ENCODE measurements at places on chromosomes 12 and 14.
A peak's percentile ranks its signal among the peaks of the same experiment; 100 is the strongest.

DNA sequence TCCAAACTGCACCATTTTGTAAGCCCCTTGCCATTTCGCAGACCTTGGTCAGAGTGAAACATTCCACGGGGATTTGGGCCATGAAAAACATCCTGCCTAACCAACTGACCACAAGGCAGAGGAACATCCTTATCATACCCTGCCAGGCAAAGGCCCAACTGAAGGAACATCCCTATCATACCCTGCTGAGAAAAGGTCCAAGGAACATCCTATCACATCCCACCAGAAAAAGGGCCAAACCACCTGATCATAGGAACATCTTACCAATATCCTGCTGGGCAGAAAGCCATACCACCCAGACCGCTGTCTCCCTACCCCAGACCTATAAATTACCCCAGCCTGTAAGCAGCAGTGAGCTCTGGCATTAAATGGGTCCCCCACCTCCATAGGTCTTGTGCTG lies 19.4 kb upstream of the LRRC9 start:
- no peak for DNase-seq
- no peak overlapping the region for H3K4me3 ChIP-seq
- H3K36me3 ChIP-seq: no peaks in the 10 kb centered on the region
- no peaks in the 10 kb centered on the region for H3K27me3 ChIP-seq

DNA sequence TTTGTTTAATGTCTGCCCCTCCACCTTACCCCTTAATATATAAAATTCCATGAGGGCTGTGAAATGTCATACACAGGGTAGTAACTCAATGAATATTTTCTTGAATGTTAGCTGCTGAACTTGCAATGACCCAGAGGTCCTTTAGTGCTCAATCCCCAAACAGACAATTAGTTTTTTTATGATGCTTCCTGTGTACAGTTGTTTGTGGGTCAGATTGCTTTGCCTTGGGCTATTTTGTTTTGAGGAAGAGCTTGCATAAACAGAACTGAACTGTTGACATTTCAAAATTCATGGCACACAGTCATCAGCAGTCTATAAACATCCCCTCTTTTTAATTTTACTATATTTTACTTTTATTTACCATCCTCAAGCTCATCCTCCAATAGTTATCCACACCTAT lies 820.5 kb upstream of the SEL1L start:
- H3K4me3 ChIP-seq: no peak overlapping the region
- no peak overlapping the region for H3K27ac ChIP-seq
- no peak for DNase-seq
- no peaks in the 10 kb centered on the region for H3K27me3 ChIP-seq

DNA sequence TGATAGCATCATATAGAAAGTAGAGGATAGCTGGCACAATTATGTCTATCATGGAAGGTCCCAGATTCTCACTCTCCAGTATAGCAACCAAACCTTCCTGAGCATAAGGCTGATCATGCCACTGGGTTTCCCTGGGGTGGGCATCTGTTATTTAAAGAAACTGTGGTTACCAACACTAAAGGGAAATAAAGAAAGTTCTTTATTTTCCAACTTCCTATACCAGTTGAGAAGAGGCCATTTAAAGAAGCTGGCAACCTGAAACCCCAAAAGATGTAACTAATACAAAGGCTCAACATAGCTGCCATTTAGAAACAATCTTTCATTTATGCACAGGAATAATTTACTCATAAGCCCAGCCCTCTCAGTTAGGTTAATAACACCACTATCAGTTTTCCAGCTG lies 3.1 kb downstream of the BCAT1 start:
- H3K27ac ChIP-seq: no peak overlapping the region
- no peaks in the 10 kb centered on the region for H3K4me1 ChIP-seq
- H3K27me3 ChIP-seq: peaks cover 9% of the 10 kb centered on the region
- no peaks in the 10 kb centered on the region for H3K36me3 ChIP-seq
- no peak overlapping the region for H3K4me3 ChIP-seq

- no peaks in the 10 kb centered on the region for H3K27me3 ChIP-seq
- H3K27ac ChIP-seq: no peak overlapping the region
- H3K4me3 ChIP-seq: no peak overlapping the region
- H3K36me3 ChIP-seq: no peaks in the 10 kb centered on the region
- DNase-seq: no peak
- no peaks in the 10 kb centered on the region for H3K4me1 ChIP-seq
Measured at GRCh38 chr12:15702276-15702675, 86.9 kb downstream of the EPS8 start.

GRCh38 chr12:47860873-47861272 lies 41.2 kb upstream of the HDAC7 start:
- DNase-seq: no peak
- H3K27me3 ChIP-seq: no peaks in the 10 kb centered on the region
- no peaks in the 10 kb centered on the region for H3K36me3 ChIP-seq
- H3K4me3 ChIP-seq: no peak overlapping the region

- H3K36me3 ChIP-seq: no peaks in the 10 kb centered on the region
- H3K4me1 ChIP-seq: peaks cover 13% of the 10 kb centered on the region
- no peak for DNase-seq
- no peaks in the 10 kb centered on the region for H3K27me3 ChIP-seq
- no peak overlapping the region for H3K27ac ChIP-seq
Measured at GRCh38 chr14:76773188-76773885, 12.1 kb downstream of the VASH1 start.

DNA sequence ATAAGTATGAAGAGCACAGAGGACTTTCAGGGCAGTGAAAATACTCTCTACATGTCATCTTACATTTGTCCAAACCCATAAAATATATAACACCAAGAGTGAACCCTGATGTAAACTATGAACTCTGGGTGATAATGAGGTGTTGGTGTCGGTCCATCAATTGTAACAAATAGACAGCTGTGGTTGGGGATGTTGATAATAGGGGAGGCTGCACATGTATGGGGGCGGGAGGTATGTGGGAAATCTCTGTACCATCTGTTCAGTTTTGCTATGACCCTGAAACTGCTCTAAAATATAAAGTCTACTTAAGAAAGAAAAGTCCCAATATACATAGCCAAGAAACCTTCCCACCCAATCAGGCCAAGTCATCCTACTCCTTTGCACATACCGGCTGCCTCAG lies 88.5 kb downstream of the GPR135 start:
- H3K27me3 ChIP-seq: no peaks in the 10 kb centered on the region
- no peaks in the 10 kb centered on the region for H3K4me1 ChIP-seq
- DNase-seq: no peak
- H3K27ac ChIP-seq: no peak overlapping the region
- H3K36me3 ChIP-seq: no peaks in the 10 kb centered on the region

GRCh38 chr14:51609955-51610283 lies 41.8 kb upstream of the FRMD6 start:
- no peak overlapping the region for H3K27ac ChIP-seq
- H3K27me3 ChIP-seq: no peaks in the 10 kb centered on the region
- DNase-seq: no peak
- H3K4me3 ChIP-seq: no peak overlapping the region
- no peaks in the 10 kb centered on the region for H3K4me1 ChIP-seq

DNA sequence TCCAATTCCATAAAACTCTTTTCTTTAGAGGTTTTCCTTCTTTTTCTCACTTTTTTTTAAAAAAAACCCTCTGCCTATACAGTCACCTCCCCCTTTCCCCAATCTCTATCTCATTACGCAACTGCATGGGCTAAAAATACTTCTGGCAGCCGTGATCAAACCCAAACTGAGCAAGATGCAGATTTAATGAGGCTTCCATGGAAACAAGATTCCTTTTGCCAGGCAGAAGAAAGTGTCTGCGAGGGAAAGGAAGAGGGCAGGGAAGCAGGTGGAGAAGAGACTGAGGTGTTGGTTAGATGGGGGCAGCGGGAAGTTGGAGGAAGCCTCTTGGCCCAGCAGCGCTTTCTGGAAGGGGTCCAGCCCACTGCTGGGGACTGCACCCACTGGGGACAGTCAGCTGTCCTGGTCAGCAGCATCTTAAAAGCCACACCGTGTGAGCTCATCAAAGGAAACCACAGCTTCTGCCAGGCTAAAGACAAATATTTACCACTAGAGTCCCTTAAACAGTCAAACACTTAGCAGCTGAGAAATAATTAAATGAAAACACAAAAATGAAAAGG lies 90.4 kb downstream of the SLC8A3 start:
- no peaks in the 10 kb centered on the region for H3K36me3 ChIP-seq
- H3K27ac ChIP-seq: no peak overlapping the region

- no peak overlapping the region for H3K4me3 ChIP-seq
- H3K36me3 ChIP-seq: no peaks in the 10 kb centered on the region
- H3K27me3 ChIP-seq: no peaks in the 10 kb centered on the region
- no peaks in the 10 kb centered on the region for H3K4me1 ChIP-seq
- no peak for DNase-seq
- H3K27ac ChIP-seq: no peak overlapping the region
Measured at GRCh38 chr14:33273978-33274377, 335.3 kb downstream of the NPAS3 start.

GRCh38 chr14:69610874-69611171 lies 573 bp upstream of the SUSD6 start:
- no peaks in the 10 kb centered on the region for H3K27me3 ChIP-seq
- H3K4me1 ChIP-seq: peaks cover 27% of the 10 kb centered on the region
- H3K36me3 ChIP-seq: no peaks in the 10 kb centered on the region
- DNase-seq: no peak
- H3K27ac ChIP-seq: peak overlapping the region; percentile 72

GRCh38 chr12:49953151-49953550 lies 2.6 kb downstream of the AQP2 start:
- no peak overlapping the region for H3K4me3 ChIP-seq
- DNase-seq: no peak
- no peak overlapping the region for H3K27ac ChIP-seq
- no peaks in the 10 kb centered on the region for H3K36me3 ChIP-seq
- no peaks in the 10 kb centered on the region for H3K4me1 ChIP-seq
- H3K27me3 ChIP-seq: peaks cover 20% of the 10 kb centered on the region

GRCh38 chr12:3164454-3165077 lies 87.4 kb downstream of the TSPAN9 start:
- no peak overlapping the region for H3K27ac ChIP-seq
- no peaks in the 10 kb centered on the region for H3K36me3 ChIP-seq
- no peaks in the 10 kb centered on the region for H3K27me3 ChIP-seq
- H3K4me3 ChIP-seq: no peak overlapping the region

DNA sequence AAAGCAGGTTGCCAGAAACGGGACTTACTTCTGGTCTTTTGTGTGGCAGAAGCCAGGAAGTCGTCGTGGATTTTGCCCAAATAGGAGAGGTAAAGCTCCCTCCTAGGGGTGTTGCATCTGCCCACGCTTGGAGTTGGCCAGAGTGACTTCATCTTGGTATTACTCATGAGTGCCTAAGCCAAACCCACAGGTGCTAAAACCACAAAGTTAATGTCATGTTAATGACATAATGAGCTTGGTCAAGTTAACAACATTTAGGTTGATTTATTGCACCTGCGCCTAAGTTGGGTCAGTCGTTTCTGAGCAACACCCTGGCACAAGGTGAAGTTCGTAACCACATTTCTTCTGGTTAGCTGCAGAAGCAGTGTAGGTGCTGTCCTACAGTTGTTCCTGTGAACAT lies 225.2 kb downstream of the FUT8 start:
- no peak overlapping the region for H3K27ac ChIP-seq
- no peaks in the 10 kb centered on the region for H3K36me3 ChIP-seq
- no peak overlapping the region for H3K4me3 ChIP-seq
- no peak for DNase-seq
- peaks cover 5% of the 10 kb centered on the region for H3K4me1 ChIP-seq

DNA sequence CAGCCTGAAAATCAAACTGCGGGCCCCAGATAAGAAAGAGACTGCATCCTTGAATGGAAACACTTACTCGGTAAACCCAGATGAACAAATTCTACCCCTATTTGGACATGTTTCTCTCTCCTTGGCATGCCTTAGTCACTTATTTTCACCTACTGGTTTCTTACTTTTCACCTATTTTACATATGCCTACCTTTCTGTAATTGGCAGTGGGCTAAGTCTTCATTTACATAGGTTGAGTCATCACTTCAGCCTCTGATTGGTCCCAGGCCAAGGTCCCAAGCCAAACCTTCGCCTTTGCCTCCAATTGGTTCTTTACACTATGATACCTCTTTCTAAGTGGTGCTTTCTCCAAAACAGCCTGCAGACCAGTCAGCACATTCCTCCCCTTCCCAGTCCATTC lies 111.3 kb downstream of the DYRK2 start:
- no peaks in the 10 kb centered on the region for H3K27me3 ChIP-seq
- H3K27ac ChIP-seq: no peak overlapping the region
- no peak overlapping the region for H3K4me3 ChIP-seq
- no peak for DNase-seq
- H3K4me1 ChIP-seq: no peaks in the 10 kb centered on the region

DNA sequence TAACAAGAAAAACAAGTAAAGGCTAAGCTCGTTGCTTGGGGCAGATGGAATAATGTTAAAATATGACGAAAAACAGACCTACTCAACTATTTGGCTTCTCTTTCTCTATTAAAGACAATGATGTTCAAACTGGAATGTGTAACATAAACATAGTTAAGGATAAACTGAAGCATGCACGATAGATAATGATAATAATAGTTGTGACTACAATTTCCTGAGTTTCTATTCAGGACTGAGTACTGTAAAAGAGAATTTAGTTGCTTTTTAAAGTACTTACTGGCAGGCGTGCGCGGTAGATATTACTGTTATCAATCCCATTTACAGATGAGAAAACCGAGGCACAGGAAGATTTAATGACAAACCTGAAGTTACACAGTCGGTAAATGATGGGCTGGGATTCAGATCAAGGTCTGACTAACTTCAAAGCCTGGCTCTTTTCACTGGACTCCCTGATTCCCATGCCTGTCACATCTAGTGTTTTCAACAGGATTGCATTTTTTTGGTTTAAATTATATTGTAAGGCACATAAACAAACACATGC lies 103.0 kb downstream of the CRADD start:
- no peak overlapping the region for H3K27ac ChIP-seq
- no peaks in the 10 kb centered on the region for H3K27me3 ChIP-seq
- H3K4me3 ChIP-seq: no peak overlapping the region
- H3K36me3 ChIP-seq: no peaks in the 10 kb centered on the region

DNA sequence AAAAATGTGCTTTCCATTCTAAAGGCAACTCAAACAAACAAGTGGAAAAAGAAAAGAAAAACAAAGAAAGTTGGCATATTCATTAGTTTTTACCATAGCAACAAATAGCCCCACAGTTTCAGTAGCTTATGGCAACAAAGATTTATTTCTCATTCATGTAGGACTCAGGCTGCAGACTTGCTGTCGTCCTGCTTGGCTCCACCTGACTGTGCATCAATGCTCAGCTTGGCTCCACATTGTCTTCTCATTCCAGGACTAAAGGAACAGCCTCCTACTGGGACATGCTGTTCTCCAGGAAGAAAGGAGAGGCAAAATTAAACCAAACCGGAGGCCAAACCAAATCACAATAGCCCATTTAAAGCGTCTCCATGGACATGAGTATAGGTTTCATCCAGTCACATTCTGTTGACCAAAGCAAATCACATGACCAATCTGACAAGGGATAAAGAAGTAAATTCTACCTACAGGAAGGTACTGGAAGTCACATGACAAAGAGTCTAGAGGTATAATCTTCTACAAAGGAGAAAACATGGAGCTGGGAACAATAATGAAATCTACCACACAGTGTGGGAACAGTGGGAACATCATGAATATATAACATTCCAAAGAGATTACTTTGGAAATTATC lies 222.5 kb downstream of the PIK3C2G start:
- H3K4me3 ChIP-seq: no peak overlapping the region
- H3K36me3 ChIP-seq: no peaks in the 10 kb centered on the region
- no peaks in the 10 kb centered on the region for H3K27me3 ChIP-seq
- no peaks in the 10 kb centered on the region for H3K4me1 ChIP-seq

GRCh38 chr14:26304056-26304455 lies 293.8 kb downstream of the NOVA1 start:
- no peaks in the 10 kb centered on the region for H3K4me1 ChIP-seq
- H3K4me3 ChIP-seq: no peak overlapping the region
- no peaks in the 10 kb centered on the region for H3K36me3 ChIP-seq
- H3K27me3 ChIP-seq: no peaks in the 10 kb centered on the region
- no peak overlapping the region for H3K27ac ChIP-seq
- no peak for DNase-seq

Data from effector memory CD4-positive, alpha-beta T cell (primary cell).